ENCODE measurements at places on chromosomes 12 and 14. TPM values are rescaled to one million over a fixed set of nuclear protein-coding genes. Genes with fewer than 3 reads are reported as not detected.
A peak's percentile ranks its signal among the peaks of the same experiment; 100 is the strongest.

DNA sequence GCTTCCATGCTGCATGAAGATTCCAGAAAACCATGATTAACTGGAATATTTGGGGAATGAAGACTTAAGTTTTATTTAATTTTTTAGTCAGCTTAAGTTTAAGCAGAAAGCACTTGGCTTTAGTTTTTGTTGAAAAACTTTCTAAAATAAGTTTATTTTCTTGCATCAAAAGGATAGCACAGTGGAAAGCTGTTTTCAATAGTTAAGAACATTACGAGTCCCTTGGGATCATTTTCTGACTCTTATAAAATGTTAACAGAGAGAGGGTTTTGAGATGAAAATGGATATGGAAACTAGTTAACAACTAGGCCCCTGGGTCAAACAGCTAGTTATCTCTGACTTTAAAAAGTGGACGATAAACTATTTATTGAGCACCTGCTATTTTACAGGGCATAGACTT lies 181.9 kb upstream of the SLC38A2 start:
- no peak for DNase-seq
- H3K4me3 ChIP-seq: no peak overlapping the region
- peak overlapping the region; percentile 99 for H3K27ac ChIP-seq

DNA sequence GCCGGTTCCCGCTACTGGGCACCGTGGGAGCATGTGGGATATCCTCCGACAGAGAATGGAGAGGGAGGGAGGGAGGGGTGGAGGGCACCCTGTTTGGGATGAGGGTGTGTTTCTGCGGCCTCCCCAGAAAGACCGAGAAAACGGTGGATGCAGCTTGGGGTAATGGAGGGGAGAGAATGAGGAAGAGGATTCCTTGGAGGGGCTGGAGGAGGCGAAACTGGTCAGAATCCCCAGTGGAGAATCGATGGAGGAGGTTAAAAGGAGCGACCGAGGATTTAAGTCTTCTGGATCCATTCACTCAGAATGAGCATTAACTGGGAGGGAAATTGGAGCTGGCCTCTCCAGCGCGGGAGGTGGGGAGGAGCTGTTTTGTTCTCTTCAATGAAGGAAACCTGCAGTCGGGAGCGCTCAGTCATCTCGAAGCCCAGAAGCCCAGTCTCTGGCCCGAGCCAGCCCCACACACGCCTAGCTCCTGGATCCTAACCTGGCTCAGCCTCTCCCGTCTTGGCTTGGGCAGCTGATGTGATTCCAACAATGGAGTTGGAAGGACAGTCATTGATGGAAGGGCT lies 581 bp downstream of the ARG2 start:
- peaks cover 15% of the 10 kb centered on the region for H3K4me1 ChIP-seq
- no peak overlapping the region for H3K27ac ChIP-seq
- no peaks in the 10 kb centered on the region for H3K36me3 ChIP-seq
- H3K4me3 ChIP-seq: peak overlapping the region; percentile 70
- peaks cover 2% of the 10 kb centered on the region for H3K27me3 ChIP-seq

DNA sequence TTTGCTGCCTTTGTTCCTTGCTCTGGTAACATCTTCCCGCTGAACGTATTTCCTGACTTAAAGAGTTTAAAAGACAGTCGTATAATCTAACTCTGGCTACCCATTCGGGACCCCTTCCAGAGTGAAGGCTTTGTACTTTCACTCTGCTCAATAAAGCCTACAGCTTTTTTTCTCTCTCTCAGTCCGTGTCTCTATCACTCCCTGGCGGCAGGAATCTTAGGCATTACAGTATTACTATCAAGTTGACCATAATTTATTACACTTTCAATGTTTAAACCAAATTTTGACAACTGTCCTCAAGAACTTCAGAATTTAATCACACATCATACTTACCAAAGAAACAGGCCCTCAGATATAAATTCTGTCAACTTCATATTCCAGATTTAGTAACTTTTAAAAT lies 967.9 kb downstream of the FSCB start:
- DNase-seq: no peak
- H3K4me3 ChIP-seq: no peak overlapping the region
- H3K36me3 ChIP-seq: no peaks in the 10 kb centered on the region
- H3K27ac ChIP-seq: no peak overlapping the region

DNA sequence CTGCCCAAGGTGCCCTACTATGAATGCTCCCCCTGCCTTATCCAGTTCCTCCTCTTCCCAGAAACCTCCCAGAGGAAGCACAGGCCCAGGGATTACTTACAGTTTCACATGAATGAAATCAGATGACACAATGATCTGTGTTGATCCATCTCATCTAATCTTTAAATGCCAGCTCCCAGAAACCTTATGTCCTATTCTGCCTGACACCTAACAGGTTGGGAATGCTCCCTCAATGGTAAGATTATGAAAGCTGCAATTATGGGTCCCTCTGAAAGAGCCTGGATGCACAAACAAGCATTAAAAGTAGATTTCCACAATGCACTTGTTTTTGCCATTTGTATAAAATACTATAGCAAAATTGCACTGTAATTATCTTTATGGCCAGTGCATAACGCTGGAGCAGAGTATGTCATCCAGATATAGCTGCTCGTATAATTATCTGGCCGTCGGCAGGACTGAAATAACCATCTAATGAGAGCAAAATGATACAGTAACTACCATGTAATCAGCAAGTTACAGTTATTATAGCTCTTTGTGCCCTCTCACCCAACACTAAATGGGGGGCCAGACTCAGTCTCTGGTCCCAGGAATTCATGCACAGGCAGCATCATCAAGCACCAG lies 4.4 kb upstream of the ZBTB39 start:
- no peak for DNase-seq
- no peaks in the 10 kb centered on the region for H3K36me3 ChIP-seq
- H3K27me3 ChIP-seq: peaks cover 38% of the 10 kb centered on the region

DNA sequence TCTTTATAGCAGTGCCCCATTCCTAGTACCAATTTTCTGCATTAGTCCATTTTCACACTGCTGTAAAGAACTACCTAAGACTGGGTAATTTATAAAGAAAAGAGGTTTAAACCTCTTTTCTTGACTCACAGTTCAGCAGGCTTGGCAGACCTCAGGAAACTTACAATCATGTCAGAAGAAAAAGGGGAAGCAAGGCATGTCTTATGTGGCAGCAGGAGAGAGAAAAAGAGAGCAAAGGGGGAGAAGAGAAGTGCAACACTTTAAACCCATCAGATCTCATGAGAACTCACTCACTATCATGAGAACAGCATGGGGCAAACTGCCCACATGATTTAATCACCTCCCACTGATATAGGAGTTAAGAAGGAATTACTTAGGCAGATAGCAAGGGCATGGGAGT lies 101.6 kb upstream of the PLEKHG7 start:
- no peak overlapping the region for H3K4me3 ChIP-seq
- no peak for DNase-seq
- no peak overlapping the region for H3K27ac ChIP-seq
- peaks cover 23% of the 10 kb centered on the region for H3K4me1 ChIP-seq

The RBM23 gene
- total RNA-seq: 43.9 TPM

DNA sequence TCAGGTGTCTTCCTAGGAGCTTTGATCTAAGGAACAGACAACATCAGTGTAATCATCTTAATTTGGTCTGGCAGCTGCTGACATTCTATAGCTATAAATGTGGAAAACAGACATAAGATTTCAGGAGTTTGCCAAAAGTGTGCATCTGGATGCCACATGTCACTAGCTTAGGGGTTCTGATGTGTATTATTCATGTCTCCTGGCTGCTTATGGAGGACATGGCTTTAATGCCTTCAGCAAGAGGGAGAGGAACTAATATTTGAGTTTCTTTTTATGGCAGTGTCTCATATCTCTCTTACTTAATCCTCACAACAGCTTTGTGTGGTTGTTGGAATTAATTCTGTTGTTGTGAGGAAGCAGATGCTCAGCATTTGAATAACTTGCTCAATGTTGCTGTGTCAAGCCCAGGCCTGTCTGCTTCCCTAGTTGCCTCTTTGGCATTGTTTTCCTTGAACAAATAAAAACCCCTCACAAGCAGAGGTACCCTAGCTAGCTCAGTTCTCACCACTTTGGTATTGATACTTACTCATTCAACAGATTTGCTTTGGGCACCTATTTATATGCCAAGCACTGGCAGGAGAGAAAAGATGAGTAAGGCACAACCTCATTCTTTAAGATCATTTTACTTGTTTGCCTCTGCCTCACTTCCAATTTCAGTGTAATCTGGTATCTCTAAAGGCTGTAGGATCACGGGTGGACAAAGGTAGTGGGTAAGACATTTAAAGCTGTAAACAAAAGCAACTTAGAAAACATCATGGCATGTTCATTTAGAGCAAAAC lies 39.8 kb upstream of the EID3 start:
- no peak overlapping the region for H3K27ac ChIP-seq
- no peaks in the 10 kb centered on the region for H3K36me3 ChIP-seq
- DNase-seq: no peak
- peaks cover 8% of the 10 kb centered on the region for H3K4me1 ChIP-seq

DNA sequence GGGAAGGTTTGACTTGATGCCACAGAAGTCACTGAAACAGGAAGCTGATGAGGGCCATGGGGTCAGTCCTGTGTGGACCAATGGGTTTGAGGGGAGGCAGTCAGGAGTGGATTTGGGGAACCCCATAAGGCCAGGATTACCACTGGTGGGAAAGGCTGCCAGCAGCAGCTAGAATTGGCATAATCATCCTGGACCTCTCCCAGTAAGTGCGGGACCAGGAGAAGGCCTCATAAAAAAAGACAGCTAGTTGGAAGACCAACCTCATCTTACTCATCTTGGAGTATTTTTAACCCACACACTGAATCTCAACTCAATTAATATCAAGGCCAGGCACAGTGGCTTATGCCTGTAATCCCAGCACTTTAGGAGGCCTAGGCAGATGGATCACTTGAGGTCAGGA lies 22.7 kb downstream of the TBX3 start:
- no peak overlapping the region for H3K27ac ChIP-seq
- peaks cover 29% of the 10 kb centered on the region for H3K4me1 ChIP-seq
- DNase-seq: no peak
- H3K36me3 ChIP-seq: no peaks in the 10 kb centered on the region
- no peak overlapping the region for H3K4me3 ChIP-seq

The CYP46A1 gene
- 0.41 TPM for total RNA-seq

- no peak overlapping the region for H3K4me3 ChIP-seq
- H3K27ac ChIP-seq: no peak overlapping the region
- no peak for DNase-seq
- peaks cover 4% of the 10 kb centered on the region for H3K36me3 ChIP-seq
Observed at GRCh38 chr14:75461755-75462349, 34.0 kb downstream of the JDP2 start.

GRCh38 chr14:68047906-68048305 lies 228.3 kb downstream of the RAD51B start:
- H3K4me1 ChIP-seq: no peaks in the 10 kb centered on the region
- H3K4me3 ChIP-seq: no peak overlapping the region
- DNase-seq: peak; percentile 63
- H3K27me3 ChIP-seq: peaks cover 2% of the 10 kb centered on the region
- H3K36me3 ChIP-seq: no peaks in the 10 kb centered on the region

The IGFBP6 gene
- 26.3 TPM for total RNA-seq

The AKAP5 gene
- total RNA-seq: 2.9 TPM

The CFAP73 gene
- total RNA-seq: not detected

- no peaks in the 10 kb centered on the region for H3K27me3 ChIP-seq
- no peak overlapping the region for H3K4me3 ChIP-seq
- H3K36me3 ChIP-seq: no peaks in the 10 kb centered on the region
- peak overlapping the region; percentile 34 for H3K27ac ChIP-seq
- peak; percentile 7 for DNase-seq
Observed at GRCh38 chr12:125470838-125471783, 405.9 kb downstream of the AACS start.

The GPRC5D gene
- not detected for total RNA-seq

- no peak overlapping the region for H3K27ac ChIP-seq
- H3K4me3 ChIP-seq: no peak overlapping the region
- no peak for DNase-seq
- H3K4me1 ChIP-seq: no peaks in the 10 kb centered on the region
Observed at GRCh38 chr14:29521526-29522137, 406.0 kb downstream of the PRKD1 start.

The LGR5 gene
- 0.32 TPM for total RNA-seq

The GPX2 gene
- total RNA-seq: not detected

The DCN gene
- 0.57 TPM for total RNA-seq

DNA sequence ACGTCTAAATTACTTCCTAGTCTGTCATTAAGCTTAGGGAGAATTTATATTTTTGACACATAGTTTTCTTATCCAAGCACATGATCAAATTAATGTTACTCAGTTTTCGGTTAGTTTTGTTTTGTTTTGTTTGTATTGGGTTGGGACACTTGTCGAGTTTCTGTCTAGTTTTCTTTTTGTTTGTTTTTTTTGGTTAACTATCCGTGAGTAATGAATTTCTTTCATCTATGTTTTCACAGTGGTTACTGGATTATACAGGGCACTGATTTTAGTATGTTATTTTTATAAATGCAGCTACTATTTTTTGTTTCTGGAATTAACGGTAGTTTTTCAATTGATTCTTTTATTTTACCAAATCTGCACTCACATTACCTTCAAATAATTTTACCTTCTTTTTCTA lies 2.7 kb downstream of the KLRF1 start:
- no peaks in the 10 kb centered on the region for H3K4me1 ChIP-seq
- no peak overlapping the region for H3K27ac ChIP-seq
- H3K4me3 ChIP-seq: no peak overlapping the region
- no peaks in the 10 kb centered on the region for H3K27me3 ChIP-seq
- no peaks in the 10 kb centered on the region for H3K36me3 ChIP-seq
- DNase-seq: no peak

DNA sequence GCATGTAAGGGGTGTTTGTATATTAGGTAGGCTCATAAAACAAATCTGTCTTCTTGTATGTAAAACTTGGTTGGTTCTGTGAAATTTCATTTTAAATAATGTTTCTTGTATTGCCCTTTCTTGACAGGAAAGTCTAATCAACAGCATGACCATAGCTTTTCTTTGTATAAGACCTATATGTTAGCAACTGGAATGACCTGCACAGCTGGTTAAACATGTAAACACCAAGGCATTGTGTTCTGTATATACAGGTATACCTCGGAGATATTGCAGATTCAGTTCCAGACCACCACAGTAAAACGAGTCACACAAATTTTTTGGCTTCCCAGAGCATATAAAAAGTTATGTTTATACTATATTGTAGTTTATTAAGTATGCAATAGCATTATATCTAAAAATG lies 183.6 kb downstream of the ERC1 start:
- no peaks in the 10 kb centered on the region for H3K4me1 ChIP-seq
- DNase-seq: no peak
- H3K27ac ChIP-seq: no peak overlapping the region
- no peaks in the 10 kb centered on the region for H3K36me3 ChIP-seq
- H3K4me3 ChIP-seq: no peak overlapping the region

- no peak overlapping the region for H3K4me3 ChIP-seq
- no peaks in the 10 kb centered on the region for H3K27me3 ChIP-seq
- no peaks in the 10 kb centered on the region for H3K4me1 ChIP-seq
- H3K27ac ChIP-seq: no peak overlapping the region
- no peaks in the 10 kb centered on the region for H3K36me3 ChIP-seq
Observed at GRCh38 chr14:82159624-82160023, 626.0 kb upstream of the SEL1L start.

The SLC2A14 gene
- 2.3 TPM for total RNA-seq

GRCh38 chr14:76473481-76474263 lies 97.7 kb downstream of the ESRRB start:
- H3K36me3 ChIP-seq: no peaks in the 10 kb centered on the region
- no peaks in the 10 kb centered on the region for H3K4me1 ChIP-seq
- no peaks in the 10 kb centered on the region for H3K27me3 ChIP-seq
- H3K27ac ChIP-seq: no peak overlapping the region
- no peak overlapping the region for H3K4me3 ChIP-seq

- H3K27me3 ChIP-seq: no peaks in the 10 kb centered on the region
- no peak overlapping the region for H3K27ac ChIP-seq
- H3K4me1 ChIP-seq: no peaks in the 10 kb centered on the region
- no peak for DNase-seq
- no peaks in the 10 kb centered on the region for H3K36me3 ChIP-seq
Observed at GRCh38 chr12:66984962-66985361, 284.2 kb upstream of the CAND1 start.

The LMBR1L gene
- 58.7 TPM for total RNA-seq

The ABCC9 gene
- 0.36 TPM for total RNA-seq

The TBX5 gene
- total RNA-seq: not detected
